Tongue (tissue), 3 donors: ENCODE measurements at places on chromosomes 2 and 18. TPM values are rescaled to one million over a fixed set of nuclear protein-coding genes. Genes with fewer than 3 reads are reported as not detected.

- peak; percentile 34 for DNase-seq
These were observed 445.6 kb upstream of the POU3F3 start for GRCh38 chr2:104408266-104408665.

GRCh38 chr2:50729306-50730049, 302.5 kb downstream of the NRXN1 start:
- no peak for DNase-seq

- DNase-seq, result no peak
These were observed 142.6 kb downstream of the RAPGEF4 start for GRCh38 chr2:172878260-172878659.

- no peak for DNase-seq
These were observed 91.3 kb upstream of the RAB27B start for GRCh38 chr18:54736981-54737380.

Gene LOXHD1
- 3.4 TPM for total RNA-seq

Gene LIMS1
- total RNA-seq, result 79.4 TPM
